HepG2 (cell line): ENCODE measurements at places on chromosomes 1 and 21.

DNA sequence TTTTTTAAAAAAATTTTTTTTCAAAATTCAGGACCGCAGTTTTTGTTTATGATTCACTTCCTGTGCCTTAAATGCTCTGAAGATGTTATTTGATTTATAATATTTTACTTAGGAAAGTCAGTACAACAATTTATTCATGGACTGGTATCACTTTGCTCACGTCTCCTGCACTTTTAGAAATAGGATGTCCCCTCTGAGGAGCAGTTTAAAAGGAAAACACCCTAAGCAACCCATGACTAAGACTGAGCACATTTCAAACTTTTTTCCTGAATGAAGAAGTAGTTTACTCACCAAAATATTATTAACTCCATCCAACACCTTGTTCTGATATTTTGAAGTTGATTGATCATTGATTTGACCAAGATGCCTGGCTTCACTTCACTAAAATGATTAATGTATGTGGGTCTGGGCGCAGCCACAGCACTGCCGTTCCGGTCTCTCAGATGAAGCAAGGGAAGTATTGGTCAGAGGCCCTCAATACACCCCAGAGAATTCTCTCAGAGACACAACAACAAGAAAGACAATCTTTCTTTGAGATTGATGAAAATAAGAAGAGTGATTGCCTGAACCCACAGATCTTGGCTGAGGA, 223.9 kb downstream of the TGFB2 start:
- DNase-seq, result no peak

GRCh38 chr21:39441502-39442475, 3.8 kb downstream of the LCA5L start:
- peak; percentile 45 for DNase-seq

GRCh38 chr1:29514361-29515169, 278.2 kb downstream of the PTPRU start:
- no peak for DNase-seq

GRCh38 chr1:86345042-86345441, 51.1 kb downstream of the ODF2L start:
- no peak for DNase-seq

DNA sequence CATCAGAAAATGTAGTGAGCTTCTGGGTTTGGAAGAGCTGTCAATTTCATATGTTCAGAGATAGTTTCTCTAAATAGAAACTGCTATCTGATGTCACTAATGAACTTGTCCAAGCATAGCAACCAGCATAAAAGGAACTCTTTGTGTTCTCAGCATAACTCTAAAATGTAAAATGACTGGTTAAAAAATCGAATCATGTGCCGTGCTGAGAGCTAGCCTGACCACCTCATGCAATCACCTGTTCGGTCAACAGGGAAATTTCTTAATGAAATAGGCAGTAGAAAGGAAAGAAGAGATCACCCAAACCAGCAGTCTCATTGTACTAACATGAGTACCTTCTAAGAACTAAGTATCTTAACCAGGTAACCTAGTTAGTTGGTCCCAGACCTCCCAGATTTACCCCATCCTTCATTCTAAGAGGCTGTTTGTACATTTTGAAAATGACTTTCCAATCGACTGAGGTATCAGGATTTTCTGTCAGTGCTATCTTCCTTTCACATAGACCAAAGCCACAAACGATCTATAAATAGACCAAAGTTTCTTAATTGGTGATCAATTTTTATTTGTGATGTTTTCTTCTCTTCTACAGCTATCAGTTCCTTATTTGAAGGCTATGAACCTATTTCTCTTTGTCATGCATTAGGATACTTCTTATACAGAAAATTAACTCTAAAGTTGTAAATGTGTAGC, 147.3 kb downstream of the TLR5 start:
- DNase-seq, result no peak

DNA sequence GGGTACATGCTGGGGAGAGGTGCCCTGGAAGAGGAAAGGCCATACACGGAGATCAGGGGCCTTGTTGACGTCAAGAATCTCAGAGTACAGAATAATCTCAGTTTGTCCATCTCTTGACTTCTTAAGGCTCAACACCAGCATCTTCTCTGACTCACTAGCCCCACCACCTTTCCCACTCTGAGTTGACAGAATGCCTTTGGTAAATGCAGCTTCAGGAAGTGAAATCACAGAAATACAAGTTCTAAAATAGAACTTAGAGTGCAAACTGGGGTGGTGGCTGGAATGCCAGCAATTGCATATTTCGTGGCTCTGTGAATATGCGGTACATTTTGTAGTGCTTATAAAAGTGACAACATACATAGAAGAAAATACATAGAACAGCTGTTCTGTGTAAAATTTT, 1.6 kb downstream of the COG2 start:
- DNase-seq, result no peak

- DNase-seq, result no peak
Observed at GRCh38 chr1:77385551-77385950, 103.7 kb downstream of the AK5 start.

DNA sequence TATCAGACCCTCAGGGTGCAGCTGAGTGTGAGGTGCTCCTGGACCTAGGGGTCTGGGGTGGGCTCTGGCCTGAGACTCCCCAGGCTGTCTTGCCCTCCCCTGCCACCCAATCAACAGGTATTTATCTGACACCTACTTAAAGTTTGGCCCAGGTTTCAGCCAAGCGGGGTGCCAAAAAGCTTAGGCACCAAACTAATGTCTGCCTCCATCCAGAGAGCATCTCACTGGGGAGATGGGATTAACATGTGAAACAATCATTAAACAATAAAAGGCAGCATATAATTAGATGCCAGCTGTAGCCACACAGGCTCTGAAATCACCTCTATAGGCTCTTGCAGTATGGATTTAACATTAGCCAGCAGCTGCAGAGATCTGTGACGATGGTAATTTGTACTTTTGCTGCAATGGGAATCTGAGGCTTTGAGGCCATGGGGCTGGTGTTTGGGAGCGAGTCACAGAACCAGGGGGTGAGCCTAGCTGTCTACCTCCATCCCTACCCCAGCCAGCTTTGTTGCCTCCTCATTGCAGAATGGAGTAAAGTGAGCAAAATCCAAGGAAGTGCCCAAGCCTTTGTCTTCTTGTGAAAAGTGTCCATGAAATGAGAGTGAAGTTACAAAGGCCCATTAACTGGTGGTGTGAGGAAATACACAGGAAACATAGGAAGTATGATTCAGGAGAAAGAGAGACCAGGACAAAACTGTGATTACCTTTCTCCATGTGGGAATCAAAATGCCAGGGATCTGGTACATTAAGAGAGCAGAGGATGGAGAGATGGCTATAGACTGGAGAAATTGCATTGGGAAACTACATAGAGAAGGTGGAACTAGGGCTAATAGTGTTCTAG, 36.1 kb downstream of the EIF2D start:
- DNase-seq, result no peak

DNA sequence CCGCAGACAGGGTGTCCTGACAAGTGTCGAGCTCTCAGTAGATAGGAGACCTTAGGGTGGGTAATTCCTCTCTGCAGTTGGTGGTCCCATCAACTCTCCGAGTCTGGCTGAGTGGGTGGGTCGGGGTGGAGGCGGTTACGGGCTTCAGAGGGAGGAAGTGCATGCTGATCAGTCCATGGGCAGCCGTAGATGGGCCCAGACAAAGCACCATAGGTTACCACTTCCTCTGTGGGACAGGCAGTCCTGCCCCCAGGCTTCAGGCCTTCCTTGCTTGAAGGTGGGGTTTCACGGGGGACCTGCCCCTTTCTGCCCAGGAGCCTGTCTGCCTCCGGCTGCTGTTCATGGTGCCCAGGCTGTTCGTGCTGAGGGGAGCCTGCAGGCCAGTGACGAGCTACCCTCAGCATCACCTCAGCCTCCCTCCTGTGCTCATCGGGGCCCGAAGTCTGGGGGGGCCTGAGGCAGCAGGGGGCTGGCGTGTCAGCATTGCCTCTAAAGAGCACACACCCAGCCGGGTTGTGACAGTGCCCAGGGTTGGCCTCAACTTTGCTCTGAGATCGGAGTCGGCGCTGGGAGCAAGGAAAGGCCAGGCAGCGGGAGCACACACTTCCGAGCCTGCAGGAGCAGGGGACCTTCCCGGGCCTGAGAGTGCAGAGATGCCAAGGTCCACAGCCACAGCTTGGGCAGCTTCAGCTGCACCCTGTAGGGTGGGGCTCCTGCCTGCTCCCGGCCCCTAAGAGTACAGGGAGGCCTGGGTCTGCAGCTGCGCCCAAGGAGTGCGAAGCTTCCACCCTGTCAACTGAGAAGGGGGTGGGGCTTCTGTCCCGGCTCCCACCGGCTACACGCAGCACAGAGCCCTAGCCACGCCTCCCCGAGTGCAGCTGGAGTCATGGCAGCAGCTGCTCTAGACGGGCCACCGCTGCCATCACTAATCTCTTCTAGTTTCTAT, 225.4 kb upstream of the NRIP1 start:
- DNase-seq, result peak; percentile 22

DNA sequence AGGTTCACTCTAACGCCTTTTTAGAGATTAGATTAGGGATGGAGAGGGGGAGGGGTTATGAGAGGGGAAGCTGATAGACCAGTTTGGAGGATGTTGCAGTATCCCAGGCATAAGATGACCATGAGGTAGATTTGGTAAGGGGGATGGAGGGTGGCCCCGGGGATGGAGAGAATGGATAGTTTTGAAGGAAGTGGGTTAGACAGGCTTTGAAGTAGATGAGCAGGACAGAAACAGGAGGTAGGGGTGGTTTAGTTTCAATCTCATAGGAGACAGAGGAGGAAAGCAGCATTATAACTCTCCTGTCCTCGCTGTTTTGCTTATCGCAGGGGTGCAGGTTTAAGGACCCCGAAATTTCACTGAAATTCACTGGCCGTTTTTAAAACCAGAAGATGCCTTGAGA, 11.8 kb downstream of the UBIAD1 start:
- no peak for DNase-seq

DNA sequence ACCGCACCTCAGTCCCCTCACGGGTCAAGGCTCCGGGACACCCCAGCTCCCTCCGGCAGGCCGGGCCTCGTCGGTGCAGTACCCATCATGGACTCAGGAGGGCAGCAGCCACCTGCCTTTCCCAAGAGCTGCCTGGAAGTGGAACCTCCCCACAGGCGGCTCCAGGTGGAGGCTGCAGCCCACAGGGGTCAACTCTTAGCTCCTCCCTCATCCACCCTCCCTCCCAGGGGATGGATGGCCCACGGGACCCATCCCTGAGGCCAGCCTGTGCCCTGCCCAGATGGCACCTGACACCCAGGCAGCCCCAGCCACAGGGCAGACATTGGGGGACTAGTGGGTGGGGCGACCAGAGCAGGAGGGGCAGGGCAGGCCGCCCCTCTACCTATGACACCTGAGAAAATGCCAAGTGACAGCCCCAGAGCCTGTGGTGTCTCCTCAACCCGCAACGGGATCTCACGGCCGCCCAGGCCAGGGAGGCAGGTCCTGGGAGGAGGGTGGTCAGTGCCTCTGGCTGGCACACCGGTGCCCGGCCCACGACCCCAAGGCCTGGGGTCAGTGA, 1.2 kb upstream of the ARHGEF16 start:
- peak; percentile 69 for DNase-seq

DNA sequence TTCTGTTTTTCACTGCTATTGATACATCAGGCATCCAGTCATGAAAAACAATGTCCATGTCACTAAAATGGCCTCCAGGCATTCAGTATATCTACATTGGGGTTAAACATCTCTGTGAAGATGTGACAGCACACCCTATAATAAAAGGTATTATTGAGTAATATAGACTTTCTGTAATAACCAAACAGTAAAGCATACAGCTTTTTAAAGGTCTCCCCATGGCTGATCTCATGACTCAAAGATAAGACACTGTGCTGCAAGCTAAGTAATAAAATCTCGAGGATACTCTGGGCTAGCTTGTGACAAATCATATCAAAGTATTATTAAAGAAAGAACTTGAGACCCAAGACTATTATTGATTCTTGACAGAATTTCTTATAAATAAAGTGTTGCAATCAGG, 613.1 kb upstream of the PKN2 start:
- no peak for DNase-seq

- DNase-seq, result no peak
Observed at GRCh38 chr1:203151362-203152157, 24.0 kb downstream of the ADORA1 start.

GRCh38 chr1:82565146-82565545, 764.4 kb downstream of the ADGRL2 start:
- no peak for DNase-seq

DNA sequence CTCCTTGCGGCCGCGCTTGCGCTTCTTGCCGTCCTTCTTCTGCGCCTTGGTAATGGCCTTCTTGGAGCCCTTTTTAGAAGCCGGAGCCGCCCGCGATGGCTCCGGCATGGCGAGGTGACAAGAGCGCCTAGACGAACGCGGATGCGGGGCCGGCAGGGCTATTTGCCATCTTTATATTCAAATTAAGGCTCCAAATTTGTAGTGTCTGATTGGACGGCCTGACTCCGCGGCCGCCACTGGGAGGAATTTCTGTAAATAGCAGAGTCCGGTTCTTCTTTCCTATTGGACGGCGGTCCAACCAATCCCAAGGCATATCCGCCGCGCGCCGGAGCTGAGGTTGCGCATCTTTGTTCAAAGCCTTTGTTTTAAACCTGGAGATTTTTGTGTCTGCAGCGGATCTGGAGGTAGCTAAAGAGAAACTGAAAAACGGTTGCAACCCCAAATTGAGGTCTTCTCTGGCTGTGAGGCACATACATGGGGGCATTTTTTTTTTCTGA, 22.6 kb upstream of the RNF187 start:
- no peak for DNase-seq
